ENCODE measurements at places on chromosomes 11 and 22.

GRCh38 chr11:128205796-128206195, 381.6 kb downstream of the ETS1 start:
- no peak for DNase-seq

GRCh38 chr11:78371221-78371891, 46.3 kb downstream of the GAB2 start:
- no peak for DNase-seq

DNA sequence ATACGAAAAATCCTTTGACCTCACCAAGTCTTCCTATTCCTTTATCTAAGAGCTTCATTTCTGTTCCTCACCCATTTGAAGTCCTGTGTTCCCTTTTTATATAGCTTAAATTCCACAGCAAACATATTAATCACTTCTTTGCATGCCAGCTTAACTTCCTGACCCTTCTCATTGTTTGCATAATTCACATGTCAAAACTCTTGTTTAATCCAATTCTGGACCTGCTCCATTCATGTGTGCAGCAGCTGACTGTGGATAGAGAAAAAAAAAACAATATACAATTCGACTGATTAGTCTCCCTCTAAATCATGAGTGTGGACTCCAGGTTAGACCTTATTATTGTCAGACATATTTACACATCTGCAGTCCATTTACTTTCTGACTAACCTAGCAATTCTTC, 991.2 kb upstream of the TENM4 start:
- DNase-seq = no peak

DNA sequence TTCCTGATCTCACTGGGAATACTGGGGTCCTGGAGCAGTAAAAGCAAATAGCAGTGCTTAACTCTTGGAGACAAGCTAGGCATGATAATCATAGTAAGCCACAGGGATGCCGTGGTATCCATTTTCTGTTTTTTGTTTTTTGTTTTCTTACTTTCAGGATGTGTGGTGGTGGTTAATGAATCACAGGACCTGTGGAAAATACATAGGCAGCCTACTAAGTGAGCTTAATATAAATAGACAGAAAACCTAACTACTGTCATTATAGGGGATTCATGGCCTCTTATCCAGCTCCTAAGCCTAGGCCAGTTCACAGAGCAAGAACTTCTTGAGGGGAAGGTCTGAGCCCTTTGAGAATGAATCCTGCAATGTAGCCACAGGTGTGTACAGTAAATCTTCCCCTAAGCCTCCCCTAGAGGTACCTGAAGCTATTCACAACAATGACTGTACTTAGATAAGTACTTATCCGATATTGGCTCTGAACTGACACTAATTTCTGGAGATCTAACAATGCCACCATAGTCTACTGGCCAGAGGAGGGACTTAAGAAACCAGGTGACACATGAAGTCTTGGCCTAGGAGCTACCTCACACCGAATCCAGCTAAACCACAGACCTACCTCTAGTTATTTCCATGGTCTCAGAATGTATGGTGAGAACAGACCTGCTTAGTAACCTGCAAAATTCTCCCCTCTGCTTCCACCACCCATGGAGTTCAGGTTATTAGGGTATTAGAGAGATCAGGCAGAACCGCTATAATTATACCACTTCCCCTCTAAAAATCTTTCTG, 83.6 kb downstream of the ENTHD1 start:
- no peak for DNase-seq

All from GM20000 (cell line).